ENCODE measurements at places on chromosomes 1 and 21.

GRCh38 chr1:59413327-59413720 lies 116.4 kb downstream of the FGGY start:
- no peak for DNase-seq

- DNase-seq: no peak
These were observed 187.2 kb downstream of the C1orf94 start for GRCh38 chr1:34363915-34364314.

DNA sequence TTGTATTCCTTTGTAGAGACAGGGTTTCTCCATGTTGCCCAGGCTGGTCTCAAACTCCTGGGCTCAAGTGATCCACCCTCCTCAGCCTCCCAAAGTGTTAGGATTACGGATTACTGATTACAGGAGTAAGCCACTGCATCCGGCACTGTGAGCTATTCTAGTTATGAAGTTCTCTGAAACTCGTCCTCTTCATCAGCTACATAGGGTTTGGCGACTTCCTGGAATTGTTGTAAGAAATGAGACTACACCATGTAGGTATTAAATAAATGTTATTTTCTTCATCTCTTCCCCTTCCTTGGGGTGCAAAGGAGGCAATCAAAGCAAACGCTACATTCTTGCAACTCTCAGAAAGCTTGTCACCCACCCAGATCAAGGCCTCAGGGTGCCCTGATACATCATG lies 131.2 kb upstream of the TIAM1 start:
- DNase-seq: no peak

DNA sequence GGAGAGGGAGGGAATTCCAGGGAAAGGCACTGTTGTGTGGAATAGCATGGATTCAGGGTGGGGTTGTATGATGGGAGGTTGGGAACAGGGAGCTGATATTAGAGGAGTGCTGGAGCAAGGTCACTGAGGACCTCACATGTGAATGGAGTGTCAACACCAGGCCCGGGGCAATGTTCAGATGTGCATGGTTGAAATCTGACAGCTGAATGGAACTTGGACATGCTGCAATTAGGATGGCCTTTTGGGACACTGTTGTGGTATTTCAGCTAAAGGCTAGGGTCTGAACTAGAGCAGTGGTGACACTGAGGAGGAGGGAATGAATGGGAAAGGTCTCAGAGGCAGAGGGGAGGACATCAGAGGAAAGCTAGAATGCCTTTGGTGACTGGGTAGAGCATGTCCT lies 25.0 kb downstream of the ZSCAN20 start:
- no peak for DNase-seq

DNA sequence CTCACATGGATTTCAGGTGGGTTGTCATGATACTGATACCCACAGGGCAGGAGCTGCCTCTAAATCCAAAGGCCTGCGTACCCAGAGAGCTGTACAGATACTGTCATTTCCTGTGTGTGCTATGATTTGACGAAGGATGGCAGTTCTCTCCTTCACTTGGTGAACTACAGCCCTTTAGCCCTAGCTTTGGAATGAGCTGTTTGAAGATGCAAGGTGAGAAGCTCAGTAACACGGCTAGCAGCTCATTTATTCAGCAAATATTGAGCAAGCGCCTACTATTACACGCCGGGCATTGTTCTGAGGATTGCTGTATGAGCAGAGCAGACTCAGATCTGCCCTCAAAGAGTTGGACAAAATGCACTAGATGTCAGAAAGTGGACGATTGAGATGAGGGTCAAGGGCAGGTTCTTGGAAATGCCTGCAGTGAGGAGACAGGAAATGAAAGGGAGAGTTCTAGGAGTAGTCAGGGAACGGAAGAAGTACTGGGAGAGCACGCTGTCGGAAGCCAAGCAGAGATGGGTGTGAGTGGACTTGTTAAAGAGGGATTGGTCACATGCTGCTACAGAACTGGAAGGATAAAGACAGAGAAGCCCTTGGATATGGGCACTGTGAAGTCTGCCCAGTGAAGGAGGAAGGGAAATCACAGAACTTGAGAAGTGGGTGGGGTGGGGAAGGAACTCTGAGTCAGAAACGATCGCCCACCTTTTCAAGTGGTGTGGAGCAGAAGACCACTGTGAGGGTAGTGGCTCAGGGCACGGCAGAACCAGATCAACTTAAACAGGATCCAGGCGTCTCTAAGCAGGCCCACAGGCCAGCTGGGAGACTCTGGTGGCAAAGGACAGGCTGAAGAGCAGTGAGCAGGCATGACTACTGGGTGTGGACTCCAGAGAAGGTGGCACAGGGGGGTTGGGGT lies 7.1 kb downstream of the PTGFRN start:
- DNase-seq: no peak

DNA sequence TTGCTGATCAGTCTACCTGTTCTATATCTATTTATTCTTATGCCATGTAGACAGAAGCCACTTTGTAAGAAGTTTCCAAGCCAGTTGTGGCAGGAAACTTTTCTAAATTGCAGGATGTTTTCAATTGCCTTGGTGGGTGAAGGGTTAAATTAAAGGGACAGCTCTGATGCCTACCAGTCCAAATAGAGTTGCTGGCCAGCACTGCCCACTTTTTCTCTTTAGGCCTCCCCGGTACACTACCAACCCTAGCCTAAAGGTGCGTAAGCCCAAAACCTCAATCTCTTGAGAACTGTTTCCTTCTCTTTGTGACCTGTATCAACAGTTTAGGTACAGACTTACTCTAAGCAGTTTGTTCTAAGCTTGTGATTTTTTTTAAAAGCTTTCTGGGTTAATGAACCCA lies 15.5 kb downstream of the SUSD4 start:
- no peak for DNase-seq

All from stimulated activated CD8-positive, alpha-beta memory T cell treated with anti-CD3 and anti-CD28 coated beads, Interleukin-4, amount 100 ng/mL, for 4 hours (primary cell).